Ascending aorta (tissue), 2 donors: ENCODE measurements at places on chromosomes 7 and 10.

DNA sequence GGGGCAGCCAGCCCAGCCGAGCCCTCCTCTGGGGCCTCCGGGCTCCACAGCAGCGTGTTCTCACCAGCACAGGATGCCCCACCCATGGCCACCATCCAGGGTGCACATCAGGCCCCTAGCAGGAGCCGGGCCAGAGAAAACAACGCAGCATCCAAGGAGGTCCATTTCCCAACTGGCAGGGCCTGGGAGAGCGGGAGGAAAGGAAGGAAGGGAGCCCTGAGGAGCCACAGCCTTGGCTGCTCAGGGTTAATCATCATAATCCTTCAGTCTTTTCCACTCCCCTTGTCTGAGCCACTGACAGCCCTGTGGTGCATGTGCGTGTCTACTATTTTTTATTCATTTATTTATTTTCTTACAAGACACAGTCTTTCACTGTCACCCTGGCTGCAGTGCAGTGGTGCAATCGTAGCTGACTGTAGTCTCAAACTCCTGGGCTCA, 3.6 kb downstream of the PLAC9 start:
- H3K36me3 ChIP-seq, result no peaks in the 10 kb centered on the region
- DNase-seq, result peak; percentile 53
- H3K27me3 ChIP-seq, result no peaks in the 10 kb centered on the region
- no peak overlapping the region for H3K4me3 ChIP-seq
- H3K4me1 ChIP-seq, result no peaks in the 10 kb centered on the region
- peak overlapping the region; percentile 32 for H3K27ac ChIP-seq

- H3K27me3 ChIP-seq, result no peaks in the 10 kb centered on the region
- no peak overlapping the region for H3K4me3 ChIP-seq
Measured at GRCh38 chr7:47600199-47601118, 18.5 kb upstream of the TNS3 start.

GRCh38 chr7:73342645-73343044, 14.7 kb downstream of the FKBP6 start:
- DNase-seq, result no peak
- H3K4me3 ChIP-seq, result peak overlapping the region; percentile 5
- H3K27me3 ChIP-seq, result no peaks in the 10 kb centered on the region

DNA sequence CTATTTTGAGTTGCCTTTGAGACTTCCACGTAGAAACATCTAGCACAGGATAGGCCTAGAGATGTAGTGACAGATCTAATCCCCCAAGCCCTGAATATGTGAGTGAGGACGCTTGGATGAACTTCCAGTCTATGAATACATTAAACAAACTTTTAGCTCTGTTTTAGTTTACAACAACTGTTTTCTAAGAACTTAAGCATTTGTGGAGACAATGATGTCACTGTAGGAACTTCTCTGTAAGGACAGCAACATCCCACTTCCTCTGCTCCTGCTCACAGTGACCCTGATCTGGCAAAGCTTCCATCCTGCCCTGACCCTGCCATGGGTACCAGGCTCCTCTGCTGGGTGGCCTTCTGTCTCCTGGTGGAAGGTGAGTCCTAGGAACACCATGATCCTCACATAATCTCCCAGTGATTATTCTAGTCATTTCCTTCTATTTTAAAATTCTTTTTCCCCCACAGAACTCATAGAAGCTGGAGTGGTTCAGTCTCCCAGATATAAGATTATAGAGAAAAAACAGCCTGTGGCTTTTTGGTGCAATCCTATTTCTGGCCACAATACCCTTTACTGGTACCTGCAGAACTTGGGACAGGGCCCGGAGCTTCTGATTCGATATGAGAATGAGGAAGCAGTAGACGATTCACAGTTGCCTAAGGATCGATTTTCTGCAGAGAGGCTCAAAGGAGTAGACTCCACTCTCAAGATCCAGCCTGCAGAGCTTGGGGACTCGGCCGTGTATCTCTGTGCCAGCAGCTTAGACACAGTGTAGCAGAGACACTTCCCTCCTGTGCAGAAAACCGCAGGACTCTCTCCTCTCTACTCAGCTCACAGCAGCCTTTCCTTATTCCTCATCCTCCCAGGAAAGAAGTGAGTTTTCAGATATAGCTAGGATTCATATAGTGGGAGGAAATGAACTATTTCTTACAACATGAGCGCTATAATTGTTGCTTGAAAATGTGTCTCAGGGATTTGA, 194.4 kb upstream of the PRSS1 start:
- no peak overlapping the region for H3K4me3 ChIP-seq
- no peaks in the 10 kb centered on the region for H3K27me3 ChIP-seq
- no peaks in the 10 kb centered on the region for H3K36me3 ChIP-seq
- no peaks in the 10 kb centered on the region for H3K4me1 ChIP-seq

GRCh38 chr10:84406561-84406960, 78.2 kb downstream of the CCSER2 start:
- H3K4me3 ChIP-seq, result no peak overlapping the region
- no peak for DNase-seq
- peak overlapping the region; percentile 30 for H3K27ac ChIP-seq
- H3K27me3 ChIP-seq, result no peaks in the 10 kb centered on the region
- H3K4me1 ChIP-seq, result peaks cover 3% of the 10 kb centered on the region
- H3K36me3 ChIP-seq, result no peaks in the 10 kb centered on the region
